ENCODE measurements at places on chromosomes 1 and 21. TPM values are rescaled to one million over a fixed set of nuclear protein-coding genes. Genes with fewer than 3 reads are reported as not detected.
A peak's percentile ranks its signal among the peaks of the same experiment; 100 is the strongest.

GRCh38 chr1:227728059-227728891 lies 6.8 kb downstream of the JMJD4 start:
- peaks cover 17% of the 10 kb centered on the region for H3K4me1 ChIP-seq
- peaks cover 10% of the 10 kb centered on the region for H3K36me3 ChIP-seq
- no peaks in the 10 kb centered on the region for H3K27me3 ChIP-seq

DNA sequence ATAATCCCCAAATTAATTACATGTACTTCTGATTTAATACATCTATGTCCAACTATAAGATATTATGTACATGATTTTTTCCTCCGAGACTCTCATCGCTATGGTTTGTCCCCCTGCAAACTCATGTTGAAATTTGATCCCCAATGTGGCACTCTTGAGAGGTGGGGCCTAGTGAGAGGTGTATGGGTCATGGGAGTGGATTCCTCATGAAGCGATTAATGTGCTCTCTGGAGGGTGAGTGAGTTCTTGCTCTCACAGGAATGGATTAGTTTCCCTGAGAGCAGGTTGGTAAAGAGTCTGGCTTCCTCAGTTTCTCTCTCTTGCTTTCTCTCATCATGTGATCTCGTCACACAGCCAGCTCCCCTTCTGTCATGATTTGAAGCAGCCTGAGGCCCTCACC lies 16.1 kb downstream of the HSF2BP start:
- peaks cover 12% of the 10 kb centered on the region for H3K4me1 ChIP-seq
- H3K27me3 ChIP-seq: no peaks in the 10 kb centered on the region
- H3K27ac ChIP-seq: no peak overlapping the region
- DNase-seq: peak; percentile 52

GRCh38 chr1:159933347-159933746 lies 8.0 kb upstream of the TAGLN2 start:
- peaks cover 6% of the 10 kb centered on the region for H3K4me1 ChIP-seq
- no peaks in the 10 kb centered on the region for H3K27me3 ChIP-seq
- H3K36me3 ChIP-seq: no peaks in the 10 kb centered on the region
- no peak for DNase-seq
- no peak overlapping the region for H3K27ac ChIP-seq

GRCh38 chr1:117534995-117535467 lies 70.8 kb upstream of the TENT5C start:
- H3K27ac ChIP-seq: no peak overlapping the region
- peak; percentile 83 for DNase-seq
- H3K4me1 ChIP-seq: no peaks in the 10 kb centered on the region
- no peak overlapping the region for H3K4me3 ChIP-seq
- H3K27me3 ChIP-seq: no peaks in the 10 kb centered on the region

- H3K4me3 ChIP-seq: no peak overlapping the region
- peaks cover 8% of the 10 kb centered on the region for H3K4me1 ChIP-seq
- H3K27ac ChIP-seq: peak overlapping the region; percentile 83
- DNase-seq: no peak
- H3K27me3 ChIP-seq: no peaks in the 10 kb centered on the region
These were observed 13.9 kb downstream of the SORT1 start for GRCh38 chr1:109383854-109384253.

DNA sequence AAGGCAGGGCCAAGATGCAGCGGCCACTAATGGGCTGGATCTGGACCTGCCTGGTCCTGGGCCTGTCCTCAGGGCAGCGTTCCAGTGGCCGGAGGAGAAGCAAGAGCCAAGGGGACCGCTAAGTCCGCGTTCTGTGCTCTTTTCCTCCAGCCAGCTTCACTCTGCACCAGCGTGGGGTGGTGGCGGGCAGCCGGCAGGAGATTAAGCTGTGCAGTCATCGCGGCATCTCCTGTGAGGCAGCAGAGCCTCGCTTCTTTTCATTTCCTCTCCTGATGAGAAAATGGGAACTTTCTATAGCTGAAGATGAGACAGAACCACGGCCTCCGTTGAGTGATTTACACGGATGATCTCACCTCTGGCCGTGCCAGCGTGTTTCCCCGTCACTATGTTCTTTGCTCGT lies 43.4 kb downstream of the AJAP1 start:
- no peaks in the 10 kb centered on the region for H3K4me1 ChIP-seq
- no peaks in the 10 kb centered on the region for H3K36me3 ChIP-seq
- no peak for DNase-seq
- H3K4me3 ChIP-seq: no peak overlapping the region
- H3K27ac ChIP-seq: no peak overlapping the region

DNA sequence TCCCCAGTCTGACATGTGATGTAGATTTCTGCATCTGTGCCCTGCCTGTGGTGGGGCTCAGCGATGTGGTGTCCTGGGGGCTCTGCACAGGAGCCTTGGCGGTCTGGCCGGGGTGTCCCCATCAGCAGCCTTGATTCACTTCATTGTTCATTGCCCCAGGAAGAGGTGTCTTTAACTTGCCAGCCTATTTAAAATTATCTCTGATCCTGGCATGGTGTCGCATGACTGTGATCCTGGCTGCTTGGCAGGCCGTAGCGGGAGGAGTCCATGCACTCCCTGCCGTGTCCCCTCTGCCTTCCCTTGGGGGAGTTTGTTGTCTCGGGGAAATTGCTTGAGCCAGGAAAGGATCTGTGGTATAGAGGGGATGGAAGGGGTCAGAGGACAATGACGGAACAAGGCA lies 59.9 kb downstream of the TRIM11 start:
- H3K27me3 ChIP-seq: no peaks in the 10 kb centered on the region
- H3K4me1 ChIP-seq: no peaks in the 10 kb centered on the region
- peaks cover 21% of the 10 kb centered on the region for H3K36me3 ChIP-seq
- no peak overlapping the region for H3K4me3 ChIP-seq
- H3K27ac ChIP-seq: no peak overlapping the region

- H3K27me3 ChIP-seq: no peaks in the 10 kb centered on the region
- no peak for DNase-seq
- peaks cover 3% of the 10 kb centered on the region for H3K36me3 ChIP-seq
- H3K4me1 ChIP-seq: no peaks in the 10 kb centered on the region
- no peak overlapping the region for H3K27ac ChIP-seq
These were observed 9.8 kb downstream of the OVGP1 start for GRCh38 chr1:111417755-111418154.

- no peak overlapping the region for H3K27ac ChIP-seq
- no peaks in the 10 kb centered on the region for H3K27me3 ChIP-seq
- no peaks in the 10 kb centered on the region for H3K4me1 ChIP-seq
- no peaks in the 10 kb centered on the region for H3K36me3 ChIP-seq
- DNase-seq: no peak
These were observed 49.8 kb downstream of the GREM2 start for GRCh38 chr1:240562111-240562590.

DNA sequence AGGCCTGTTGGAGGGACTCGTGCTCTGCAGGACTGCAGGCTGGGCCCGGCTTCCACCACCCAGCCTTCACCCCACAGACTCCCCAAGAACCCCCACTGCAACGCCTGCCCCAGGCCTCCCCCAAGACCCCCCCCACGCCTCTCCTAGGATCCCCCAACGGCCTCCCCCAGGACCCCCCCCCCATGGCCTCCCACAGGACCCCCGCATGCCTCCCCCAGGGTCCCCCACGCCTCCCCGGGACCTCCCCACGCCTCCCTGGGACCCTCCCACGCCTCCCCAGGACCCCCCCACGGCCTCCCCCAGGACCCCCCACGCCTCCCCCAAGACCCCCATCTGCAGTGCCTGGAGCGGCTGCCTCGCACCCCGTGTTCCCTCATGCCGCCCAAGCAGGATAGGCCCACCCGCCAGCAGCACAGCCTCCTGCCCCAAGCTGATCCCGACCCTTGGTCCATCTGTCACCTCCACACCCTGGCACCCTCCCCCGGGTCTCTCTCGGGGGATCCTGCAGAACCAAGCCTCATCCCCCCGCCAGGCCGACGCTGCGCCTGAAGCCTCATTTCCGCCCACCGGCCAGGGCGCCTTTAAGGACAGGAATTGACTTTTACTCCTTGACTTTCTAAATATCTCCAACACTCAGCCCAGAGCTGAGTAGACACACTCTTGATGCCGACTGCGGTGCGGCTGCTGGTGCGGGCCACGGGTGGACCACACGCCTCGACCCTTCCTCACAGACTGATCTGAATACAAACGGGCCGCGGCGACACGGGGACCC lies 14.1 kb upstream of the RNF223 start:
- no peaks in the 10 kb centered on the region for H3K27me3 ChIP-seq
- DNase-seq: no peak
- no peaks in the 10 kb centered on the region for H3K4me1 ChIP-seq
- H3K4me3 ChIP-seq: no peak overlapping the region
- H3K27ac ChIP-seq: no peak overlapping the region

DNA sequence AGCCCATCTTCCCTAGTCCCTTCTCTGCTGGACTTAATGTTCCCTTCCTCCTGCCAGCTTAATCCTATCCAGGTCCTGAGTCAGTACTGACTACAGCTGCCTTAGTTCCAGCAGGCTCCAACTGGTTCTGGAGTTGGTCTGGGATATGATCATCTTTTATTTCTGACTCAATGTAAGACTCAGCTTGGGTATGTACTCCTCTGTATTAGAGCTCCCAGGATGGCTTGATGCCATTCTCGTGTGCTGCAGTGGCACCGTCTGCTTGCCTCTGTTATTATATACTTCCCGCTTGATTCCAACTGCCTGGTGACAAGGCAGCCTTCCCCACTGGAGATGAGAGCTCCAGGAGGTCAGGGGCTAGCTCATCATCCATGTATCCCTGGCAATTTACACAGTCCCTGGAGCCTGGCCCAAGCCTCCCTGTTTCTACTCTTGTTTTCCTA lies 164.4 kb upstream of the DPT start:
- H3K27ac ChIP-seq: no peak overlapping the region
- no peaks in the 10 kb centered on the region for H3K4me1 ChIP-seq
- no peaks in the 10 kb centered on the region for H3K27me3 ChIP-seq
- DNase-seq: no peak
- no peaks in the 10 kb centered on the region for H3K36me3 ChIP-seq

GRCh38 chr1:54272134-54272533 lies 72.2 kb downstream of the MRPL37 start:
- H3K4me3 ChIP-seq: no peak overlapping the region
- peak overlapping the region; percentile 43 for H3K27ac ChIP-seq
- no peak for DNase-seq
- H3K27me3 ChIP-seq: no peaks in the 10 kb centered on the region
- no peaks in the 10 kb centered on the region for H3K36me3 ChIP-seq
- peaks cover 32% of the 10 kb centered on the region for H3K4me1 ChIP-seq

DNA sequence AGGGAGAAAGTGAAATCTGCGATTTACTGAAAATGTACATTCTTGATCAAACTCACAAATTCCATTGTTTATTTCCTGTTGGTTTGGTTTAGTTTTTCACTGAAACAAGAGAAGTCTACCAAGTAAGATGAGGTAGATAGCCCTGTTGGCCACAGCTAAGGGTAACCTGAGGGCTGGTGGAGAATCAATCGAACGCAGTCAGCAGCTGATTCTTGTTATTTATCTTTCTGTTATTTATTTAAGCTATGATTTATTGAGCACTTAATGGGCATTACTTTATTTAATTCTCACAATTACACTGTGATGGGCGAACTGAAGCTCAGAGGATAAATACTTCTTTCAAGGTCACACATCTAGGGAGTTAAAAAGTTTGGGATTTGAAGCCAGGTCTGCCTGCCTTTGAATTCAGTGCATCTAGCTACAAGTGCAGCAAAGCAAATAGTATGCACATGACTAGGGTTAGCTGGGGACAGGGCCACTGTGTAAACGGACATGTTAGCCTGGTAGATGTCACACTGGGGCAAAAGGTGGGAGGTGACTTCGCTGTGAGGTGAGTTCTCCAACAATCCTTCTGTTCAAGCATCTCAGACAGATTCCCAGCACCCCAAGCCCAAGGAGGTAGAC lies 106.5 kb upstream of the GADD45A start:
- H3K4me1 ChIP-seq: peaks cover 2% of the 10 kb centered on the region
- H3K27ac ChIP-seq: no peak overlapping the region
- no peaks in the 10 kb centered on the region for H3K36me3 ChIP-seq
- DNase-seq: no peak
- no peaks in the 10 kb centered on the region for H3K27me3 ChIP-seq
- no peak overlapping the region for H3K4me3 ChIP-seq

DNA sequence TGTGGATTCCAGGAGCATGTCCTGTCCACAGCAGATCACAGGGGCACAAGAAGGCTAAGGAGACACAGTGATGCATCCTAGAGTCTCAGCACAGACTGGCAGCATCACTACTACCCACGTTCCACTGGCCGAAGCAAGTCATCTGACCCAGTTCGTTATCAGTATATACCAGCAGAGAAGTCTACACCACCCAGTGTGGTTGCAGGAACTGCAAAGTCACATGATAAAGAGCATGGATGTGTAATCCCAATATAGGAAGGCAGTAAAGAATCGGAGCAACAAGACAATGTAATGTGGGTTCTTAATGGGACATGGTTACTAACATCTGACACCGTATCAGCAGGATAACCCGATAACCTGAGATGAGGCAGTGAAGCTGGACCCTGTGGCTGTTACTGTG lies 246.6 kb downstream of the RRAGC start:
- no peak for DNase-seq
- H3K4me1 ChIP-seq: peaks cover 11% of the 10 kb centered on the region
- no peaks in the 10 kb centered on the region for H3K27me3 ChIP-seq
- no peak overlapping the region for H3K27ac ChIP-seq

Gene THEM5
- not detected for total RNA-seq

DNA sequence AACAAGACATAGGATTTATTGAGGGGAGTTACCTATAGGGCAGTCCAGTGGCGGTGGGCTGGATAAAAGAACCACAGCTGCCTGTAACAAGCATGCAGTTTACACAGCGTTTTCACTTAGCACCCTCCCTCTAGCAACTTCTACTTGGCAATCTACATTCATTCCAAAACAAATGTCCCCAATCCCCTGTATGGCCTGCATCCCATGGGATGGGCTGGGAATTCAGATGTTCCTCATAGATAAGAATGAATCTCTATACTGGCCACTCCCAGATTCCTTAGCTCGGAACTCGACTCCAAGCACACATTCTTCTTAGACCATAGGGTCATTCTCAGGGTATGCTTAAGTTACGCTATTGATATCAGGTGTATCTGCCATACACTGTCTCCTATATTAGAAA lies 33.3 kb downstream of the PCP4 start:
- no peaks in the 10 kb centered on the region for H3K36me3 ChIP-seq
- no peak for DNase-seq
- H3K27me3 ChIP-seq: no peaks in the 10 kb centered on the region
- no peaks in the 10 kb centered on the region for H3K4me1 ChIP-seq
- H3K27ac ChIP-seq: no peak overlapping the region
- H3K4me3 ChIP-seq: no peak overlapping the region

DNA sequence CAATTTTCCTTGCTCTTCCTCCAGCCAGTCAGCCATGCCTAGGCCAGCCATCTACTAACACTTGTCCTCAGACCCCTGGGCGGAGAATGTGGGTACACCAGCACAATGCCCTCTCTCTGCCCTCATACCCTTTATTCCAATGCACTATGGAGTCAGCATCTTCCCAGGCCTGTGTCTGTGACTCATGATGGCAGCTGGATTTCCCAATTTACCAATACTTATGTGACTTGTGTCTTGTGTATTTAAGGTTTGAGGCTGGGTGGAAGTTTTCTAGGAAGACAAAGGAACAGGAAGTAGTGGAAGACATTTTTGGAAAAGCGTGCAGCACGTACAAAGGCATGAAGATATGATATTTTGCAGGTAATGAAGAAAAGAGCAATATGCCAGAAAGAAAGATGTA lies 114.3 kb downstream of the NMNAT2 start:
- no peaks in the 10 kb centered on the region for H3K27me3 ChIP-seq
- H3K36me3 ChIP-seq: no peaks in the 10 kb centered on the region
- peaks cover 6% of the 10 kb centered on the region for H3K4me1 ChIP-seq
- no peak overlapping the region for H3K27ac ChIP-seq
- H3K4me3 ChIP-seq: no peak overlapping the region

All from cardiac muscle cell (in vitro differentiated cells and primary cell).